ENCODE measurements at places on chromosomes 7 and 10.

DNA sequence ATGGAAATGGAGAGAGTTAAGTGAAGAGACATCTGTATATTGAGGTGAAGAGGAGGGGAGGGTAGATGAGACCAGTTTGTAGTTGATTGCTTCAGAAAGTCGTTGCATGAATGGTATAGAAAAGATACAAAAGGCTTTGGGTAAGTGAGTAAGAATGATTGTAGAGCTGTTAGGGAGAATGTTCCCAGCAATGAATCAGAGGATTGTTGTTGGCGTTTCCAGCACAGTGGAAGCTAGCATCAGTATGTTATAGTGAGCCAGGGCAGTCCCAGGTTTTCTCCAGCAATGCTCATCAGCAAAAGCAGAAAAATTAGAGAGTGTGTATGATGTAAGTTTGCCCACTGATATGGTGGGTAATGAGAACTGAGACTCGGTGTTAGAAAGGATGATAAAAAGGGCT is 15.4 kb upstream of the CDK6 start:
- DNase-seq: no peak

GRCh38 chr7:77504951-77505350 is 32.1 kb upstream of the PTPN12 start:
- DNase-seq: no peak

DNA sequence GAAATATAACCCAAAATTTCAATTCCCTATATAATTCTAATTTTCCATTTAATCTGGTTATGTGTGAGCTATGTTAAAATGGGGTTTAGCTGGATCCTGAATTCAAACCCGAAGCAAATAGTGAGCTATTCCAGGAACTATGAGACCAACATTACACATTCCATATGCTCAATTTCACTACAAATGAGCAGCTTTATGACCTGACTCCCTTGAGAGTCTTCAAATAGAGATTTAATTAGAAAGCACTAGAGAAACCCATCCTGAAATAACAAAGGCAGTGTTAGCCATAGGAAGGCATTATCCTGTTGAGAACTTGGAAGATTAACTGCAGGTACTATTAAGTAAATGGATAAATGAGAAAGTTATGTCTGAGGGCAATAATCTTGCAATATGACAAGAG is 890.0 kb downstream of the GRM8 start:
- no peak for DNase-seq

- DNase-seq: no peak
These were observed 19.5 kb downstream of the NRP1 start for GRCh38 chr10:33314811-33315561.

GRCh38 chr10:23826421-23826820 is 382.5 kb upstream of the KIAA1217 start:
- DNase-seq: no peak

DNA sequence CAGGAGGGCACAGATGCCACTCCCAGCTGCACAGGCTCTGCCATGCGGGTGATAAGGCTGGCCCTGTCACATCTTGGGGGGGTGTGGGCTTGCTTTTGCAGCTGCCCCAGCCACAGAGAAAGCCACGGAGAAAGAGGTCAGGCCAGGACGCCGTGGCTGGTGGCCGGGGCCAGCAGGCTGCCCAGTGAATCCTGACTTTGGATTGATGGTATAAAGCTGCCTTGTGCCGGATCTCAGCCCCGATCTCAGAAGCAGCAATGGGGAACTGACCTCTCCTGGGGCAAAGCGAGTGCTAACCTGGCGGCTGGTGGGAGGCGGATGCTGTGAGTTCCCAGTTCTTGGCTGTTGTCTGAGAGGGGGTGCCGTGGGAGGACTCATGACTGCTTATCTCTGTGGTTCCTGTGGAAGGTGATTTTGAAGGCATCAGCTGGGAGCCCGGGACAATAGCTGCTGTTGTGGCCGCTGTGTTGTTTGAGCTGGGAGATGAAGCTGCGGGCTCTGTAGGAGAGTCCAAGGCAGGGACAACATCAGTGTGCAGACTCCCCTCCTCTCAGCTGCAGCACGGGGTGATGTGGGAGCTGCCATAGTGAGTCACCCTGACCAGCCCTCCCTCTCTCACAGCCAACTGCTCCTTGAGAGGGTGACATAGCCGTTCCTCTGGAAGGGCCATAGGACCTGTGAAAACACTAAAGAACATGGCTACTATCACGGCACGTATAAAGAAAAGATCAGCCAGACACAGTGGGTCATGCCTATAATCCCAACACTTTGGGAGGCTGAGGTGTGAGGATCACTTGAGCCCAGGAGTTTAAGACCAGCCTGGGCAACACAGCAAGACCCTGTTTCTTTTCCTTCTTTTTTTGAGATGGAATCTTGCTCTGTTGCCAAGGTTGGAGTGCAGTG is 17.0 kb downstream of the IL15RA start:
- no peak for DNase-seq

DNA sequence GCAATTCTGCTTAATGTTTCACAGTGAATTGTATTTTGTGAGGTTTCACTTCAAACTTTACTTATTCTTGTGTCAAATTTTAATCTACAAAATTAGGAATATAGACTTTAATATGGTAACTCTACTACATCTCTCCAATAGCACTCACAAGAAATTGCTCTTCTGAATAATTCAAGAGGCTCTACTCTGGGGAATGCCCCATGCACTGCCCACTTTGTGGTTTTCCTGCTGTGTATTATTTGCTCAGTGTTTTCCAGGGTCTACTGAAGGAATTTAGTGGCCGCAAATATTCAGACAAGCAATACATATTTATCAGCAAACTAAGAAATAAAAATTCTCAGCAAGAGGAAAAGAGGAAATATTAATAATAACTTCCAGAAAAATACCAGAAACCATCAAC is 611.4 kb downstream of the TNS3 start:
- no peak for DNase-seq

- no peak for DNase-seq
These were observed 32.8 kb downstream of the CPVL start for GRCh38 chr7:29113384-29114102.

- DNase-seq: no peak
These were observed 683.2 kb upstream of the LRRN3 start for GRCh38 chr7:110407706-110408105.

GRCh38 chr7:79453558-79454360 is at the start of gene MAGI2:
Gene MAGI2, minus strand, starts transcription at chr7:79453667. Its CDS starts 347 bp downstream, at chr7:79453320.
- no peak for DNase-seq

- DNase-seq: no peak
These were observed 95.3 kb downstream of the HERPUD2 start for GRCh38 chr7:35599645-35600044.

- DNase-seq: no peak
These were observed 82.6 kb upstream of the AUTS2 start for GRCh38 chr7:69515495-69516212.

DNA sequence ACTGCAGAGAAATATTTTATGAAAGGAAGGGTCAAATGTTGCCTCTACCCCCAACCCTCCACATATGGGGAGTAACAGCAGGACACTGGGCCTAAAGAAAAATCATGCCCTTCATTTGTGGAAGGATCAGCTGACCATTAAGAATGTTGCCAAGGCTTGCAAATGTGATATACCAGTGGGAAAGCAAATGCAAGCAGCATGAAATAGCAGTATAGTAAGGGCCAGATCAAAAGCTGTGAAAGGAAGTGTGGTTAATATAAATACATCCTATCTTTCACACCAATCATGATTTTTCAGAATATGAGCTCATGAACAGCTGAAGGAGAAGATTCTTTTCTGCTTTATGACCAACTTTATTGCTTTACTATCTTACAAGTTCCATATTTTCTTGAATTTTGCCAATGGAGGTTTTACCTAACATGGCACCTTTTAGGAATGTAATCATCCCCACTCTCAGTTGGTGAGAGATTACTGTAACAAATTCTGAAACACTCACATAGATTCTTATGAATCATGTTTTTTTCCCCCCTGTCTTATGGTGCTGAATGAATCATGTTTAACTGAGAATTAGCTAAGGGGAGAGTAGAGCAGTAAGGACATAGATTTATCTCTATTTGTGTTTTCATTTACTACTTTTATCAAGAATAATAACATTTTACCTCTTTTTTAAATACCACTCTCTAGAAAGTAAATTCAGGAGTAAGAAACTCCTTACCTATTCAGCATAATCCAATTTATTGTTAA is 12.1 kb upstream of the ATAD1 start:
- no peak for DNase-seq

DNA sequence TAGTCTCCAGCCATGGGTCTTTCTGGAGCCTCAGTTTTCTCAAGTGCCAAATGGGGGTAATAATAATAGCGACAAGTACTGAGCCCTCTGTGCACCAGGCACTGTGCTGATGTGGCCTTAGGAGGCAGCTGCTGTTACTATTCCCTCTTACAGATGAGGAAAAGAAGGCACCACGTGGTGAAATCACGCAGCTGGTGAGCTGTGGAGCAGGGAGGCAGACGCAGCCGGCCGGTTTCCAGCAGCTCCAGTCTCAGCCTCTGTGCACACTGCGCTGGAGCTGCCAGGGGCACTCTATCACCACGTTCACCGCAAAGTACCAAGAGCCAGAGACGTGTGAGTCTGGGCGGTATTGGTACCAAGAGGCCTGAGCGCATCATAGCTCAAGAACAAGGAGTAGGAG is 9.6 kb downstream of the PYROXD2 start:
- DNase-seq: no peak

- DNase-seq: no peak
These were observed 123.4 kb downstream of the NEURL1 start for GRCh38 chr10:103616705-103617601.

DNA sequence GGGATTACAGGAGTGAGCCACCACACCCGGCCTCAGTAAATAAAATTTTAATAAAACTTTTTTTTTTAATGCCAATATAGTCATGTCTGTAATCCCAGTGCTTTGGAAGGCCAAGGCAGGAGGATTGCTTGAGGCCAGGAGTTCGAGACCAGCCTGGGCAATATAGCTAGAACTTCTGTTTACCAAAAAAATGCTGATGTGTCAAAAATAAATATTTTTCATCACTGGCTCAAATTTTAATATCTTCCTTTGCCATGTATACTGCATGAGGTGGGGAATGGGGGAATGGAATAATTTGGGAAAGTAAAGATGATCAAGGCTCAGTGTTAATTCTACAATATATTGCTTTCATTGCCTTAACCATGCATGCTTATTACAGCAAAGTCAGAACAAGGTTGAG is 10.7 kb upstream of the RHBDD2 start:
- no peak for DNase-seq

GRCh38 chr10:34228066-34228465 is 587.0 kb downstream of the PARD3 start:
- DNase-seq: no peak

DNA sequence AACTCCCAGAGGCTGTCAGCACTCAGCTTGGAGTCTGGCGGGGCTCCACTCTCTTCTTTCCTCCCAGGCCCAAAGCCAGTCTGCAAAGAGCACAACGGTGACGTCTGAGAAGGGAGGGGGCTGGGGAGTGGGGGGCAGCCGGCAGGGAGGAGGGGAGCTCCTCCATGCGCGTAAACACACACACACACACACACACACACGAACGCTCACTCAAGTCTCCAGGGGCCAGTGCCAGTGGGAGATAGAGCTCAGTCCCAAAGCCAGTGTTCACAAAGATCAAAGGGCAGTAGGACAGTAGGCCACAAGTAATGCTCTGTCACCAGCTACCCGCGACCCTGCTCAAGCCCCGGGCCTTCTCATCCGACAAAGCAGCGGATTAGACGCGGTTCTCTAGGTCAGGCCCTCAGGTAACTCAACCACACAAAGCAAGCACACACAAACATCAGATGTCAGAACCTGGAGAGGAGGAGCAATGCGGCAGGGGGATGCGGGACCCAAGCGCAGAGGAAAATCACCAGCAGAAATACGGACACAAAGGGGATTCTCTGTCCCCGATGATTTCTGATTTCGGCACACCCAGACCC is 19.9 kb downstream of the TCAF1 start:
- no peak for DNase-seq

DNA sequence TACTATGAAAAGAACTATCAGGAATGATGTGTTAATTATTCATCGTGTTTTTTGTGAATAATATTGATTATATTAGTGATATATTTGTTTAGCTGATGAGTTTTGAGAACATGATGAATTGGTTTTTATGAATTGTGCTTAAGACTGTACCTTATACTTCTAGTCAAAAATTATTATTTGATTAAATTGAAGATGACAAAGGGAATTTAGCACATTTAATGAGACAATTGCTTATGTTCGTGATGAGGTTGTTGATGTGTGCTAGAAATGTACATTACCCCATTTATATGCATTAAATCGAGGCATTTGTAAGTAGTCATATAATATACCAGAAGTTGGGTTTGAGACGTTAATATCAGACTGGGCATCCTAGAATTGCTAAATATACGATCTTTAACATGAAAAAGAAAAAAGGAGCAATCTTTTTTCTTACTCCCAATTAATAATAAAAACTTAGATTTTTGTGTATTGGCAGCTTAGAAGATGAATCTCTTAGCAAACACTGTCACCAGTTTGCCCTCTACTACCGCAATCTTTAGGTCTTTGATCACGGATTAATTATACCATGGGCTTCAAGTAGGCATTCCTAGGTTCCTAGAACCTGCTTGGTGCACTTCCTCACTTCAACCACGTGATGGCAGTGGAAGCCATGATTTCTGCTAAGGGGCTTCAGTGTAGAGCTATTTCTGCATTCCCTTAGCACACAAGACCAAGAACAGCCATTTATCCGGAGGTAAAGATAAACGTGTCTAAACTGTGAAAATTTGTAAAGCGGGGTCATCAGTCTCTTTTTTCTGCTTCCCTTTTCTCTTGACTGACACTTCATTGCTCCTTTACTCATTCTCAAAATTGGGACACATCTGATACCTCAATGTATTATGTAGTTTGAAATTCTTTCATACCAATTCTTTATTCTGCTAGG is 1.6 kb downstream of the KLHDC10 start:
- no peak for DNase-seq

- no peak for DNase-seq
These were observed 431.2 kb upstream of the AUTS2 start for GRCh38 chr7:69166979-69167516.

DNA sequence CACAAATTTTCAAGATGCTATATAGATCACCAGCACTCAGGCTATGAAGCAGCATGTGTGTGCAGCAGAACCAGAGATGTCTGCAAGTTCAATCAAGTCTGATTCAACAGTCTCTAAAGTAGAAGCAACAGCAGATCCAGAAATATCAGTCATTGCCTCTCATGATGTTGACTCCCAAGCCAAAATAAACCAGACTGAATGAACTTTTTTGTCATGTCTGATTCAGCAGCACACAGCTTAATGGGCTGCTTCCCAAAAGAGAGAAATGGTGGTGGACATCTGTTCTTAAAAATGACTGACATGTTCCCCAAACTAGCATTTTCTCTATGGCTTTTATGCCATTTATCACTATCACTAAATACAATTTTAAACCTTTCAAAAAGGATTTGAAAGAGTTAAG is 53.8 kb downstream of the TMEM26 start:
- no peak for DNase-seq

- no peak for DNase-seq
These were observed 697.0 kb downstream of the SORCS1 start for GRCh38 chr10:106467506-106467905.

DNA sequence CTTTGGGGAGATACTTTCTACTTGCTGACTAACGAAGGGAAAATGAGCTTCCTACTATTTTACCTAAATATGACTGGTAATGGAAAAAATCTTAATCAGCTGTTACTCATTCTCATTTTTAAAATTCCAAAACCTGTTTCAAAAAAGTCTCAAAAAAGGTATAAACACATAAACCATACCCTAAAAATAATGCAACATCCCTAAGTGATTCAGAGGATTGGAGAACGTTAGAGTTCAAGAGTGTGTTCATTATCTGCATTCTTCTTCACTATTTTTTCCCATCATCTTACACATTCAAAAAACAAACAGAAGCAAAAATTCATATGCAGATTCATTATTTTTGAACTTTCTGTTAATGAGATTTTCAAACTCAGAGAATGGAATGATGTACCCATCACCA is 150.4 kb upstream of the GNAI1 start:
- DNase-seq: no peak

GRCh38 chr10:60367431-60367830 is 22.2 kb downstream of the ANK3 start:
- DNase-seq: no peak
